ENCODE measurements at places on chromosomes 5 and 9. TPM values are rescaled to one million over a fixed set of nuclear protein-coding genes. Genes with fewer than 3 reads are reported as not detected.
A peak's percentile ranks its signal among the peaks of the same experiment; 100 is the strongest.

NPR3 gene
- total RNA-seq: 0.42 TPM

NSMF gene
- 25.7 TPM for total RNA-seq

LECT2 gene
- not detected for total RNA-seq

FBXO10 gene
- total RNA-seq: 7.0 TPM

SPINK4 gene
- 1.4 TPM for total RNA-seq

POLK gene
- total RNA-seq: 13.3 TPM

ENHO gene
- total RNA-seq: 1.1 TPM

FOXD4L3 gene
- total RNA-seq: 0.08 TPM

PRDM9 gene
- not detected for total RNA-seq

CNTFR gene
- 2.6 TPM for total RNA-seq

GRCh38 chr9:113886933-113887332, 10.8 kb downstream of the ZNF618 start:
- no peak for DNase-seq

GRCh38 chr9:34570376-34570775, 19.1 kb downstream of the CNTFR start:
- no peak for DNase-seq

- DNase-seq: no peak
These were observed 541.0 kb downstream of the RAB3C start for GRCh38 chr5:59123595-59124561.

DNA sequence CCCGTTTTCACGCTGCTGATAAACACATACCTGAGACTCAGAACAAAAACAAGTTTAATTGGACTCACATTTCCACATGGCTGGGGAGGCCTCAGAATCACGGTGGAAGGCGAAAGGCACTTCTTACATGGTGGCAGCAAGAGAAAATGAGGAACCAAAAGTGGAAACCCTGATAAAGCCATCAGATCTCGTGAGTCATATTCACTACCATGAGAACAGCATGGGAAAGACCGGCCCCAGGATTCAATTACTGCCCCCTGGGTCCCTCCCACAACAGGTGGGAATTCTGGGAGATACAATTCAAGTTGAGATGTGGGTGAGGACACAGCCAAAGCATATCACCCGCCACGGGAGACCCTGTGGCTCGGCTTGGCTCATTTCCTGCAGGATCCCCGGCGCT, 20.2 kb downstream of the EXD3 start:
- no peak for DNase-seq

GRCh38 chr9:110472111-110472510, 107.4 kb downstream of the SVEP1 start:
- DNase-seq: no peak

DNA sequence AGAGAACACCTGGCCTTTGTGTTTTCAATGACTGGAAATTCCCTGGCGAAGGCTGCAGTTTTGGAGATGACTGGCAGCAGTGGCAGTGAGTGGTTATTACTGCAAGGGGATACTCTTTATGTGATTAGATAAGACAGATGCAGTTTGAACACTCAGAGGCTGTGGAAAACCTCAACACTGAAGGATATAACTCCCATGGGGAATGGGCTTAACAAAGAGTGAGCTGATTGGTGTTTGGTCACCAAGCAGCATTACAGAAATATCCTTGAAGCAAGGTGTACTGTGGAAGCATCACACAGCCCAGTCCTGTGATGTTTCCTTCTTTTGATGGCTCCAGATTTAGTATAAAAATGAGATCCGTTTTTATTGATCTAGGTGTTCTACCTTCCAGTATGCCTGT, 490.7 kb upstream of the PTPRD start:
- DNase-seq: no peak

- DNase-seq: no peak
These were observed 276.6 kb upstream of the MVB12B start for GRCh38 chr9:126049896-126050604.

GRCh38 chr5:169280286-169280685, 20.7 kb downstream of the SLIT3 start:
- no peak for DNase-seq

- DNase-seq: no peak
These were observed 160.9 kb downstream of the LPAR1 start for GRCh38 chr9:110877374-110877773.

DNA sequence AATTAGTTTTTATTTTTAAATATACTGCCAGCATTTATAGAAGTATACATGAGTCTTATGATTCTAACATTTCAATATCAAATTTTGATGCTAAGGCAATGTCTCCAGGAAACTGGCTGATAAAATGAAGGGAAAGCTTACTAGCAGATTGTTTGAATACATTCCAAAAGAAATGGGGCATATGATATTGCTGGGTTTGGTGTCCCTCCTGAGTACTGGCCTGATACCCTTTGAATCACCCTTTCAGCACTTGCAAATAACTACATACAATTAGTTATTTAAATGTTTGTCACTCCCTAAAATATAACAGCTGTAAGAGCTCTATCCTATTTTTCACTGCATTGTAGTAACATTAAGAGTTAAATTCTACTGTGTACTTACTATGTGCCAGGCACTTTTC, 360.8 kb downstream of the HCN1 start:
- no peak for DNase-seq

- no peak for DNase-seq
These were observed 286.1 kb downstream of the ANXA1 start for GRCh38 chr9:73437758-73438157.

GRCh38 chr9:110157823-110158664, 49.9 kb downstream of the C9orf152 start:
- no peak for DNase-seq

- peak; percentile 50 for DNase-seq
These were observed 464.5 kb downstream of the ICE1 start for GRCh38 chr5:5886812-5887486.

DNA sequence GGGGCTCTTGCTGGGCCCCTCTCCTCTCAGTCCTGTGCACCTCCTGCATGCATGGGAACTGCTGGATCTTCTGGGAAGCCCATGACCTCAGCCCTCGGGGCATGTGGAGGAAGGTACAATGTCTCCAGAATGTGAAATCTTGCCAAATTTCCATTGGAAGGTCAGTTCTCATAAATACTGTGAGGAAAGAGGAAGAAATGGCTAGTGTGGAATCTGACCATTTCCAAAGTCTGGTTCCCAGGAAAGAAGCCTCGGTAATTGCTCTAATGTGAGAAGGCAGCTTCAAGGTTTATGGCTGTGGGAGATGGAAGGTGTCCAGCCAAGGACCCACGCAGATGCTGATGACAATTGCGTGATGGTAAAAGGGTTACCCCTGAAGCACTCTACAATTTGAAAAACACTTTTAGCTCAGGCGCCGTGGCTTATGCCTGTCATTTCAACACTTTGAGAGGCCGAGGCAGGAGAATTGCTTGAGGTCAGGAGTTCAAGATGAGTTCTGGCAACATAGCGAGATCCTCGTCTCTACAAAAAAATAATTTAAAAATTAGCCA, 8.1 kb upstream of the IL17B start:
- no peak for DNase-seq

DNA sequence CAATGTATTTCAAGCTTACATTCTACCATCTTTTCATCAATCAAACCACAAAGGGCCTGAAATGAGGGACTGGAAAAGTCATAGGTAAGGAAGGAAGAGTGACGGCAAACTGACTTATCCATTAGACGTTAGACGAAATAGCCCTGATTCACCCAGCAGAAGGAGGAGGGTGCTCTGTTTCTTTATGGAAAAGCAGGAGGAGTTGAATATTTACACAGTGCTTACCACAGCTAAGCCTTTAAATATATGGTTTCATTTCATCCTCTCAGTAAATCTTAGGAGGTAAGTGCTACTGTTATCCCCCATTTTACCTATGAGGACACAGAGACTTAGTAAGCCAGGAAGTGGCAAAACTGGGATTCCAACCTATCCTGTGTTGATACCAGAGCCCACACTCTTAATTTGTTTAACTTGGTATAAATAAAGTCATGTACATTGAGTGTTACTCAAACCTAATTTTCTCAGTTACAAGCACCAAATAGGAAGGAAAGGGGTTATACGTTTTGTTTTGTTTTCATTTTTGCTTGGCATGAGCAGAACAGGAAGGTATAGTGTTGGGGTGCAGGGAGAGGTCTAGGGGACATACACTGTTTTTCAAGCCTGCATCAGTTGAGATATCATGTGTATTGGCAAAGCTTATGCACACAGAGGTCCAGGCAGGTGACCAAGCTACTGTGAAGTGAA, 98.1 kb upstream of the IFNK start:
- DNase-seq: no peak

GRCh38 chr5:32153723-32154122, 20.4 kb downstream of the GOLPH3 start:
- DNase-seq: no peak

Data from pancreas (tissue), 10 donors.